Gastrocnemius medialis (tissue), 4 donors: ENCODE measurements at places on chromosomes 7 and 10. TPM values are rescaled to one million over a fixed set of nuclear protein-coding genes. Genes with fewer than 3 reads are reported as not detected.

The PRLHR gene
- not detected for total RNA-seq

The STEAP1 gene
- total RNA-seq: 1.6 TPM

The ACTL6B gene
- not detected for total RNA-seq

The WDR91 gene
- 7.5 TPM for total RNA-seq

The CYP2C19 gene
- total RNA-seq: not detected

The UCMA gene
- not detected for total RNA-seq

DNA sequence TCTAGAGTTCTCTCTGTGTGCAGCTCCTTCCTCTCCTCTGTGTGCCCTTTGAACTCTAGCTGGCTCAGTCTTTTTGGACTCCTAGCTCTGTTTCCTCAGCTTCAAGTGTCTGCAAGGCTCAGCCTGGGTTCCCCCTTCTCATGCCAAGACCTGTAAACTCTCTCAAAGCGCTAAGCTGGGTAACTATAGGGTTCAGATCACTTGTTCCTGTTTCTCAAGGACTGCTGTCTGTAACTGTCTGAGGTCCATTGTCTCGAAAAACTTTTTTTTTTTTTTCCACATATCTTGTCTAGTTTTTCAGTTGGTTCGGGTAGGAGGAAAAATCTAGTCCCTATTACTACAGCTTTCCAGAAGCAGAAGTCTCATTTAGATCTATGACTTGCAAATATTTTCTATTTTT, 46.6 kb upstream of the PPP1R17 start:
- H3K27ac ChIP-seq: no peak overlapping the region
- H3K36me3 ChIP-seq: no peaks in the 10 kb centered on the region
- no peak for DNase-seq
- H3K4me1 ChIP-seq: no peaks in the 10 kb centered on the region
- H3K4me3 ChIP-seq: no peak overlapping the region

GRCh38 chr10:4807761-4808507, 18.1 kb upstream of the AKR1E2 start:
- no peaks in the 10 kb centered on the region for H3K36me3 ChIP-seq
- no peaks in the 10 kb centered on the region for H3K4me1 ChIP-seq
- no peaks in the 10 kb centered on the region for H3K27me3 ChIP-seq
- no peak overlapping the region for H3K27ac ChIP-seq
- no peak overlapping the region for H3K4me3 ChIP-seq

- no peaks in the 10 kb centered on the region for H3K27me3 ChIP-seq
- H3K27ac ChIP-seq: peak overlapping the region; percentile 62
- peak; percentile 62 for DNase-seq
- no peak overlapping the region for H3K4me3 ChIP-seq
- H3K36me3 ChIP-seq: no peaks in the 10 kb centered on the region
- H3K4me1 ChIP-seq: peaks cover 41% of the 10 kb centered on the region
Measured at GRCh38 chr7:131540491-131541162, 15.8 kb downstream of the PODXL start.

DNA sequence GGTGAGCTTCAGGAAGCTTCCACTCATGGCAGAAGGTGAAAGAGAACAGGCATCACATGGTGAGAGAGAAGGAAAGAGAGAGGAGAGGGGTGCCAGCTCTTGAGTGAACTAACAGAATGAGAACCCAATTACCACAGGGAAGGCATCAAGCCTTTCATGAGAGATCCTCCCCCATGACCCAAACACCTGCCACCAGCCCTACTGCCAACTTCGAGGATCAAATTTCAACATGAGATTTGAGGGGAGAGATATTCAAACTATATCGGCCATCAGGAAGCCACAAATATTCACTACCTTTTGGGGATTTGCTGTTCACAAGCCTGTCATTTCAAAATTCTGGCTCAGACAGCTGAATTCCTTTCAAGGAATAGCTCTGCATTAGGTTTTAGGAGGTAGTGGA, 39.9 kb upstream of the SMNDC1 start:
- no peak for DNase-seq
- no peak overlapping the region for H3K4me3 ChIP-seq
- no peaks in the 10 kb centered on the region for H3K27me3 ChIP-seq
- no peak overlapping the region for H3K27ac ChIP-seq
- no peaks in the 10 kb centered on the region for H3K4me1 ChIP-seq

DNA sequence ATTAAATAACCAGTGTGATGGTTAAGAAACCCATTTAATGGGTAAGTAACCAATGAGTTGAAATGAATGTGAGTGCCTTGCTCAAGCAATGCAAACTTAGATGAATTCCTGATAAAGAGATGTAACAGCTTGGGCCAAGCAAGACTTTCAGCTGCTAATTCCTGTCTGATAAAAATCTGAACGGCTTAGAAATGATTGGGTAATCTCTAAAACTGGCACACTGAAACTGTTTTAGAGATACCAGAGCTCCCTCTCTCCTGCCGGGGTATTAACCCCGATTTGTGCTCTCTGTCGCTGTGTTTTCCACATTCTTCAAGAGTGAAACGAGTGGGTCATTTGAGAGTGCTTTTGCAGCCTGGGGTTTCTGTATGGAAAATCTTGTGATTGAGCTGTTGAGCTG, 534.9 kb upstream of the GALNT17 start:
- no peaks in the 10 kb centered on the region for H3K36me3 ChIP-seq
- H3K27ac ChIP-seq: no peak overlapping the region
- no peak overlapping the region for H3K4me3 ChIP-seq
- DNase-seq: no peak

- no peak overlapping the region for H3K27ac ChIP-seq
- H3K4me3 ChIP-seq: no peak overlapping the region
- H3K27me3 ChIP-seq: no peaks in the 10 kb centered on the region
- no peaks in the 10 kb centered on the region for H3K4me1 ChIP-seq
Measured at GRCh38 chr7:129161524-129162225, 17.2 kb downstream of the TSPAN33 start.

DNA sequence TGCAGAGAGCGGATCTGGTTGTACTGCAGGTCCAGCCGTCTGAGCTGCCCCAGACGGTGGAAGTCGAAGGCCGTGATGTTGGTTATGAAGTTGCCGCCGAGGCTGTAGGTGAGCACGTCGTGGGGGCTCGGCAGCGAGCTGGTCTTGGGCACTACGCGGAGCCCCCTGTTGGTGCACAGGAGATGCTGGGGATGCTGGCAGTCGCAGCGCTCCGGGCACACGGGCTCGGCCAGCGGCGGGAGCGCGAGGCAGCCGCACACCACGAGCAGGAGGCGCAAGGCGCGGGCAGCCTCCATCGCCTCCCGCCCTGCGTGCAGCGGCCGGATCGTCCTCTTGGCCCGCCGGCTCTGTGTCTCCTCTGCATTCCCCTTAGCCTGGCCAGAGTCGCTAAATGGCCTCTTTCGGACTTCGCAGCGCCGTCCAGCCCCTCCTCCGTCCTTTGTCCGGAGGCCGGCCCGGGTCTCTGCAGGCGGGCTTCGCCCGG, 337 bp downstream of the TRIL start:
- DNase-seq: no peak
- H3K27me3 ChIP-seq: peaks cover 20% of the 10 kb centered on the region
- peaks cover 14% of the 10 kb centered on the region for H3K4me1 ChIP-seq
- H3K4me3 ChIP-seq: peak overlapping the region; percentile 85

- H3K27me3 ChIP-seq: peaks cover 16% of the 10 kb centered on the region
- H3K4me1 ChIP-seq: no peaks in the 10 kb centered on the region
- DNase-seq: no peak
- no peaks in the 10 kb centered on the region for H3K36me3 ChIP-seq
- H3K4me3 ChIP-seq: no peak overlapping the region
Measured at GRCh38 chr7:38975944-38976392, 1.7 kb upstream of the POU6F2 start.

- no peaks in the 10 kb centered on the region for H3K36me3 ChIP-seq
- H3K27me3 ChIP-seq: no peaks in the 10 kb centered on the region
- no peak overlapping the region for H3K4me3 ChIP-seq
- no peak overlapping the region for H3K27ac ChIP-seq
- no peak for DNase-seq
- no peaks in the 10 kb centered on the region for H3K4me1 ChIP-seq
Measured at GRCh38 chr7:2326951-2327350, 12.7 kb upstream of the SNX8 start.

DNA sequence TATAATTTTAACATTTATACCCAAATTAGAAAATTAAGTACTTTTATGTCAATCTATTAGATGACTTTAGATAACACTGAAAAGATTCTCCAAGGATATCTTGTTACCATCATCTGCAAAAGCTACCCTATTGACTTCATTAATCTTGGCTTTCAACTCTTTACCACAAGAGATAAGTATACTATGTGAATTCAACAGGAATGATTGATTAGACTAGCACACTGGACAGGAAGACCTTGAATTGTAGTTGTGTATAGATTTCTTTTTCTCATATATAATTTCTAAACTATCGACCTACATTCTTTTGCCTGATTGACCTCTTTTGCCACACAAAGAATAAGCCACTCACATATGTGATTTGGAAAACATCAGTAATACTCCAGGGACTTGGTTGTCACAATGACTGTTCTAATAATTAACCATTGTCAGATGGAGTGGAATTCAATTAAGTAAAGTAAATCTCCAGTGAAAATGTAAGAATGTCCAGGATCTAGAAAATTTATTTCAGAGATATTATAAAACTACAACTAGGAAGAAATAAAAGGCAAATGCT, 1132.0 kb downstream of the SORCS1 start:
- no peaks in the 10 kb centered on the region for H3K36me3 ChIP-seq
- DNase-seq: no peak
- no peak overlapping the region for H3K4me3 ChIP-seq
- no peak overlapping the region for H3K27ac ChIP-seq
- no peaks in the 10 kb centered on the region for H3K4me1 ChIP-seq

DNA sequence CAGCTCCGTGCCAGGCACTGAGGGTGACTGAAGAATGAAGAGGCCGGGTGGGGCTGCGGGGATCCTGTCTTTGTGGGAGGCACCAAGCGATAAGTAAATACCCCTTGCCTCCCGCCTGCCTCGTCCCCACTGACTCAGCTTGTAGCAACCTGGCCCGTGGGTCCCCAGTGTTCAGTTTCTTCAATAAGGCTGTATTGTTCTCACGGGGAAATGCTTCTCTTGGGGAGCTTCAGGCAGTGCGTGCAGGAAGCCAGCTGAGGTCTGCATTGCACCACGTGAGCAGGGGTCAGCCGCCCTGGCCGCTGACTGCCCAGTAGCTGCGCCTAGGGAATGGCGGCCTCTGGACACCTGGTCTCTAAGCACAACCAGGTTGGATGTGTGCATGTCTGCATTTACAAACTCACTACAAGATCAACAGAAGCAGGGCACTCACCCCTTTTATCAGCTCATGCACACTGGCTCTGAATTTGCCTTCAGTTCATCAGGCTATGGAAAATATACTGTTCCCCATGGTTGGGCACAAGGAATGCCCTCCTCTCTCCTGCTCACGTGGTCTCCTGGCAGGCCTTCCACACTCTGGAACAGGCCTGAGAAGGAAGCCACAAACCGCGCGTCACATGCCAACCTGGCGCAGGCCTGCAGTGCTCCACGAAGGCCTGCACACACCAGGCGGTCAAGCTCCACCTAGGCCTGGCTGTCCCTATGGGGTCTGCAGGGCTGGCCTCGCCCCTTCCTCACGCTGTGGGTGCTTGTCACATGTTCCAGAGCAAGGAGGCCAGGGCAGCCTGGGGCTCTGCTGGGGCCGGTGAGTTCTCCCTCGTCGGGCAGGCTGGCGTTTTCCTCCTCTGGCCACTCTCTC, 135.7 kb upstream of the RNF32 start:
- no peaks in the 10 kb centered on the region for H3K27me3 ChIP-seq
- H3K27ac ChIP-seq: no peak overlapping the region
- no peaks in the 10 kb centered on the region for H3K4me1 ChIP-seq
- no peaks in the 10 kb centered on the region for H3K36me3 ChIP-seq
- no peak overlapping the region for H3K4me3 ChIP-seq

- no peaks in the 10 kb centered on the region for H3K27me3 ChIP-seq
- H3K36me3 ChIP-seq: no peaks in the 10 kb centered on the region
- no peak overlapping the region for H3K27ac ChIP-seq
- H3K4me3 ChIP-seq: no peak overlapping the region
- H3K4me1 ChIP-seq: no peaks in the 10 kb centered on the region
Measured at GRCh38 chr7:22296916-22297315, 60.0 kb downstream of the RAPGEF5 start.

GRCh38 chr10:67668448-67668847, 27.5 kb downstream of the CTNNA3 start:
- peak overlapping the region; percentile 36 for H3K27ac ChIP-seq
- H3K4me1 ChIP-seq: peaks cover 22% of the 10 kb centered on the region
- no peak overlapping the region for H3K4me3 ChIP-seq
- DNase-seq: no peak

DNA sequence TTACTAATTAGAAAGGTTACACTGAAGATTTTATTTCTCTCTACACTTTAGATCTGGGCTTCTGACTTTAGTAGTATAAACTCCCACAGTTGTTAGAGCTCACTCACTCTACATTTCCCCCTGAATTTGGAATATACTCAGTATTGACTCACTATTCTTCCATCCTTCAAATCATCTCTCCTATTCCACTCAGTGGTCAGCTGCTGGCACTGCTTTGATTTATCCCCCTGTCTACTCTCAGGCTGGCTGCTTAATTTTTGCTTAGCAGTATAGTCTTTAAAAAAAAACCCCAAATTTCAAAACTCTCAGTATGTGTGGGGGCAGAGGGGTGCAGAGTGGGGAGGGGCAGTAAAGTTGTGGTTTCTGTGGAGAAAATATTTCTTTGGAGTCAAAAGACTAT, 68.9 kb downstream of the CDK6 start:
- DNase-seq: no peak
- no peak overlapping the region for H3K27ac ChIP-seq
- peaks cover 5% of the 10 kb centered on the region for H3K4me1 ChIP-seq
- no peaks in the 10 kb centered on the region for H3K36me3 ChIP-seq
- no peaks in the 10 kb centered on the region for H3K27me3 ChIP-seq

DNA sequence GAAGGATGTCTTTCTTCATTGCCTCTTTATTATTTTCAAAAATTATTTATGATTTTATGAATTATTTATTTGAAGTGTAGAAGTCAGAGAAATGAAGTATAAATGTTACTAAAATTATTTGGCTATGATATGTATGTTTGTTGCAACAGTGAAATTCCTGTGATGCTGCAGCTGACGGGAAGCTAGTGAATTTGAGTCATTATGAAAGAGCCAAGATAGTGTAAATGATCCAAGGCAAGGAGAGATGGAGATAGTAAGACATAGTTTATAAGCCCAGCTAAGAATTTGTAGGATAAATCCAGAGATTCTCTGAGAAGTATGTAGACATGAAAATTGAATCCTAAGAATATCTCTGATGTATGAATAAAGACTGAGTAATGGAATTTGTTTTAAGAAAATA, 30.8 kb downstream of the CASD1 start:
- H3K27me3 ChIP-seq: no peaks in the 10 kb centered on the region
- H3K4me1 ChIP-seq: no peaks in the 10 kb centered on the region
- no peak overlapping the region for H3K27ac ChIP-seq
- H3K4me3 ChIP-seq: no peak overlapping the region
- peaks cover 13% of the 10 kb centered on the region for H3K36me3 ChIP-seq

DNA sequence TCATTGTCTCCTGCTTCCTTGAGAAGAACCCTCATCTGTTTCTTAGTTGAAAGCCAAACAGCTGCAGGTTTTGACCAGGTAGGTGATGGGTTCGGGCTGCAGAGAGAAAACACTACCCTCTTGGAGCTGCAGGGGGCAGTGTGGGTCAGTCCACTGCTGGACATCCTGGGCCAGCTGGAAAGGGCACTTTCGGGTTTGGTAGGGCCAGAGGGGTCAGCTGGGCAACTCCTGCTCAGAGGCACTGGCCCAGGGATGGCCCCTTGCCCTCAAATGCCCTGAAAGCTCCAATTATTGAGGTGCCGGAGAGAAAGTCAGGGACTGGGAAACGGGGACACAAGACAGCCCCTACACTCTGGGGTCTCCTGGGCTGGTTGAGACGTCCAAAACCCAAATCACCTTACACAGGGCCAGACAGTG, 90.7 kb downstream of the MKI67 start:
- no peaks in the 10 kb centered on the region for H3K4me1 ChIP-seq
- no peaks in the 10 kb centered on the region for H3K27me3 ChIP-seq
- H3K27ac ChIP-seq: no peak overlapping the region
- DNase-seq: no peak
- no peak overlapping the region for H3K4me3 ChIP-seq

- H3K27me3 ChIP-seq: no peaks in the 10 kb centered on the region
- DNase-seq: peak; percentile 67
- H3K27ac ChIP-seq: peak overlapping the region; percentile 18
- H3K36me3 ChIP-seq: peaks cover 18% of the 10 kb centered on the region
Measured at GRCh38 chr10:5951167-5951711, 26.1 kb downstream of the IL15RA start.
